ENCODE measurements at places on chromosomes 1 and 21.

DNA sequence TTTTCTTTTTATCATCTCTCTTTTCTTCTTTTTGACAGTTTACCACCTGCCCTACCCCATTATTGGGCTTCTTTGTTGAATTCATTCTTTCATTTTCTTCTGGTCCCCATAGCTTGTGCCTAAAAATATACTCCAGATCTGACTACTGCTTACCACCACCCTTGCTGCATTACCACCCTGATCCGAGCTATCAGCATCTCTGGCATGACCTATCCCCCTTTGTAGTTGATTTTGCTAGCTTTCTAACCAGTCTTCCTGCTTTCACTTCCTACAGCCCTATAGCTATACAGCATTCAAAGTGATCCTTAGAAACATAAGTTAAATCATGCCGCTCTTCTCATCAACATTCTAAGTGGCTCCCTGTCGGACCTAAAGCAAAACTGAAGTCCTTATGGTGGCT, 59.4 kb upstream of the MPC2 start:
- no peak for DNase-seq

DNA sequence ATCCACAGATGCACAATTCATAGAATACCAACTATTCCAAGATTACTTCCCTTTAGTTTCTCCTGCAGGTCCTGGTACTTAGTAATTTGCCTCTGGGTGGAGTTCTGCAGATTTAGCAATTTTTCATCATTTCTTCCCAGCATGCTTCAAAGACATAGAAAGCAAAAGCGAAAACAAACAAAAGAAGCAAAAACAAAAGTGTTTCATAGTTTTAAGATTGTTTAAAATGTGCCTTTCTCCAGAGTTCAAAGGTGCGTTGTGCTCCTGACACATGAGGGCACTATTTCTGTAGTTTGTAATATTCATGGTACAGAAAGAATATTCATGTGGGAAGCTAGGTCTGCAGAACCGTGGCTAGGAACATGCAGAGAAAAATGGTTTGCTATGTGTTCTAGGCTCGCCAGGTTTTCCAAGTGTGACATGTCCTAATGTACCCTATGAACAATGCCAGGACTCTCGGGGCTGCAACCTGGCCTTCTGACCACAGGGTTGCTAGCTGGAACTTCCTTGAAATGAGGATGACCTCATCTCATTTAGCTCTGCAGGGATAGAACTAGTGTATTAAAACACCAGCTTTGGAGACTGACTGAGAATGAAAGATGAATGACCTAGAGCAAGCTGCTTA, 30.0 kb upstream of the RCSD1 start:
- no peak for DNase-seq

- peak; percentile 62 for DNase-seq
These were observed 13.5 kb downstream of the SLC37A1 start for GRCh38 chr21:42527127-42527488.

DNA sequence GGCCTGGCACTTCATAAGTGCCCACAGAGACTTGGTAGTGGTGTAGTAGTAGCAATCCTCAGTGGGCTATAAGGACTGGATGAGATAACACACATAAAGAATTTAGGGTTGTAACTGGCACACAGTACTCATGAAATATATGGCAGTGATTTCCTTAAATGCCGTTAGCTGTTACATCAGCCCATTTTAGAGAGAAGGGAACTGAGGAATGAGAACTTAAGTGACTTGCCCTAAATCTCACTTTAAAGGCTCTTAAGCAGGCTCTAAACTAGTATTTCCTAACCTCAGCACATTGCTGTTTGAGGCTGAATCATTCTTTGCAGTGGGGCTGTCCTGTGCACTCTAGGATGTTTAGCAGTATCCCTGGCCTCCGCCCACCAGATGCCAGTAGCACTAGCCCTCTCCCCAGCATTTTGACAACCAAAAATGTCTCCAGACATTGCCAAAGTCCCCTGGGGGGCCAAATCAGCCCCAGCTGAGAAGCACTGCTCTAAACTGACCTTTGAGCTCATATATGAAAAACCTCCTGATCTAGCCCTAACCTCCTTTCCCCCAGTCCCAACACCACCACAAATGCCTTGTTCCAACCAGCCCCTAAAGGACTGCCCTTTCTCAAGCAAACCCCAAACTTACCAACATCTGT, 11.6 kb downstream of the CAMK2N1 start:
- no peak for DNase-seq

GRCh38 chr1:56672579-56672978, 27.5 kb downstream of the PRKAA2 start:
- no peak for DNase-seq

DNA sequence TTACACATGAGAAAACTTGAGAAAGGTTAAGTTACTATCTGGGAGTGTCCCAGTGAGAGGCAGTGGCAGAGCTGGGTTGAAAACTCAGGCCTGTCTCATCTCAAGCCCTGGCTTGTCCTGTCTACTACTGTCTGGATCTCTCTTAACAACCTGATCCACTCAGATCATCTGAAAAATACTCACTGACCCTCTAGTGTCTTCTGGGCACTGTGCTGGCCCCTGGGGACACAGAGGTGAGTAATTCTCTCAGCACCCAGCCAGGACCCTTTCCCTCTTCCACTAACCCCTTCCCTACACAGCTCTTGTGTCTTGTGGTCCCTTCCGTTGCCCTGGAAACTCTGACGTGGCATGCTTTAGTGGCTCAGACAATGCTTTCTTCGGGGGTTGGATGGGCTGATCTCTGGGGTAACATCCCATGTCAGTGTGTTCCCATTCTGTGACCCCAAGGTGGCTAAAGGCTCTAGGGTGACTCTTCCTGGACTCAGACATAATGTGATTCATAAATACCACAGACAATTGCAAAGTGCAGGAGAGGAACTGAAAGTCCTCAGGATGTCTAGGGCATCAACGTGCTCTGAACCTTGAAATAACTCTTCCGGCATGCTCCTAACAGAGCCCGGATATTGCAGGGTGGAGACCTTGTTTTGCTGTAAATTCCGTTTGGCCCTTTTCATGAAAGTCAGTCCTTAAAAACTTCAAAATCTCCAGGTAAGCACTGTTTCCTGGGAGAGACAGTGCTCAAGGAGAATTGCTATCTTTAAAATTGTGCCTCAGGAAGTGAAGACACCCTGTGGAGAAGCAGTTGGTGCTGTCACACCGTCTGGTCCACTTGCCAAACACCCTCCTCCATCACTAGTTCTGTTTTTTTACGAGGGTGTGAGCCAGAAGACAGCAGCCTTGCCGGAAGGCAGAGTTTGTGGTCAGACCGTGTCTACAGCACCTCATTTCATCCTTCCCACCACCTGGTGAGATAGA, 4.0 kb downstream of the SHISAL2A start:
- no peak for DNase-seq

DNA sequence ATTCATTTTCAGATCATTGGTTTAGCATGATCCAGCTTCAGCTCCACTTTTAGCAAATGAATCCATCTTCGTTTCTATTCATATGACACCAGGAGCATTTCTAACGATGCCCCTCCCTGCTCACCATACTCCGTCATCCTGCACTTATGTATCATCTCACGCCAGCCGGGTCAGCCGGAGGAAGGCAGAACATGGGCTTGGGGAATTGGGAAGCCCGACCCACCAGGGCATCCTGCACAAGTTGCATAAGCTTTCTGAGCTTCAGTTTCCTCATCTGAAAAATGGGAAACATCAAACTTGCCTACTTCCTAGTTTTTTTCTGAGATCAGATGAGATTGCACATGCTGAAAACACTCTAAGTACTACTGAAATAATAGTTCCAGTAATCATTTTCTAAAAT, 194.7 kb downstream of the AK5 start:
- DNase-seq: no peak

DNA sequence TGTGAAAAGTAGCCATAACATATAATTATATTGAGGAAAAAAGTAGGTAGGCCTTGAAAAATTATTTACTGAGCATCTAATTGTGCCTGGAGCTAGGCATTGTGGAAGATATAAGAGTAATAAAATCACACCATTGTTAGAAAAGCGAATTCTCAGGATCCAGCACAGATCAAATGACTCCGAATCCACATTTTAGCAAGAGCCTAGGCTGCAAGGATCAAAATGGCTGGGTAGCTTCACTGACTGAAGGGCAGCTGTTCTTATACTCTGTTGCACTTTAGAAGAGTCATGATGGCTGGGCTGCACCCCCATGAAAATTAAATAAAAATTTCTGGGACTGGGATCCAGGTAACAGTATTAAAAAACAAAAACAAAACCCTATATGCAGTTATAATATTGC, 67.6 kb upstream of the HMCN1 start:
- DNase-seq: no peak

GRCh38 chr1:213982289-213982671, 5.5 kb upstream of the PROX1 start:
- no peak for DNase-seq
